ENCODE measurements at places on chromosomes 1 and 21.

- DNase-seq: no peak
Observed at GRCh38 chr1:224781800-224782199, 147.7 kb upstream of the DNAH14 start.

DNA sequence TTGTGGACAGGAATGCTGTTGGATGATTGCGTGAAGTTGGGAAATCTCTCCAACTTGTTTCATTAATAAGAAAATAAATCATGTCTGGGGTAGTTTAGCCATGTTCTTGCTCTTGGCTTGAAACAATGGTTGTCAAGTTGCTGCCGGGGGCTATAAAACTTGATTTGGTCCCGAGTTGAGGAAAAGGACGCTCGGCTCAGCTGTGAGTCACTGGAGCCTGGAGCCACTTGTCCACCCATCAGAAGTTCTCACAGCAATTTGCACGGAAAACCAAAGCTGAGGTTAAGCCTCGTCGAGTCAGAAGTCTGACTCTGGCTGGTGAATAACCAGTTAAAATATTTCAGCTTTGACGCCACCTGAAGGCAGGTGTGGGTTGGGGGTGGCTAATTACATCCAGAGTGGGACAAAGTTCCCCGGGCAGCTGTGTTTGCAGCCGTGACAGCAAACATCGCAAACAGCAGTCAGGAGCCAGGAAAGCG is 19.7 kb upstream of the RIPK4 start:
- peak; percentile 64 for DNase-seq

- no peak for DNase-seq
Observed at GRCh38 chr1:94539496-94539895, 2.1 kb downstream of the F3 start.

DNA sequence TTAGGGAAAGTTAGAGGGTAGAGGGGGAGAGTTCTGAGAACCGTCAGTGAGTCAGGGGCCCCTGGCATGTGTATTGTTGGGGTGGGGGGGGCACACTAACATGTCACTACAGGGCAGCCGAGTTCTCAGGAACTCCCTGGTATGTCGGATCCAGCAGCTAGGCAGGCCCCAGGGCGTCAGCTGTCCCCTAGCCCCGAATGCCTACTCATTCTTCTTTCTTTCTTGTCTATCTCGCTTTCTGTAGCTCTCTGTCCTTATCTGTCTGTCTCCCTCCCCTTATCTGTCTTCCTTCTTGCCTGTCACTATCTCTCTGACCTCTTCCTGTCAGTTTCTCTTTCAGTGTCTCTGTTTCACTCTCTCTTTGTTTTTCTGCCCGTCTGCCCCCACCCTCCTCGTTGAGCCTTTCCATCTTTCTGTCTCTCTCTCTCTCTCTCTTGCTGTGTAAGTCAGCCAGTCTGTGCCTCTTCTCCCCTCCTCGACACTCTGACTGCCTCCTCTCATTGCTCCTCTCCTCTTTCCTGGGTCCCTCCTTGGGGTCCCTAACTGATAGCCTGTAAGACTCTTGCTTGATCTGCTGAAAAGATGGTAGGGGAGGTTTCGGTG is 2.4 kb downstream of the NTRK1 start:
- no peak for DNase-seq

DNA sequence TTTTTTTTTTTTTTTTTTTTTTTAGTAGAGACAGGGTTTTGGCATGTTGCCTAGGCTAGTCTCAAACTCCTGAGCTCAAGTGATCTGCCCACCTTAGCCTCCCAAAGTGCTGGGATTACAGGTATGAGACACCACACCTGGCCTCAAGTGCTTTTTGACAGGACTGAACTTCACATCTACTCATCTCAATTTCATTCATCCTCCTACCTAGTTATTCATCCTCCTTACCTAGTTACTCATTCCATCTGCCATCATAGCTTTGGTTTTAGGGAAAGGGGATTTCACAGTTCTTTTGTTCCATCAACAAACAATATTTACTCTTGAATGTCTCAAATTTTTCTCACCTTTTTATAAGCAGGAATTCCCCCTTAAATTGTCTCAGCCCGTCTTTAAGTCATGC is 38.6 kb upstream of the RALGPS2 start:
- no peak for DNase-seq

- DNase-seq: no peak
Observed at GRCh38 chr1:180382326-180383115, 119.9 kb downstream of the ACBD6 start.

- DNase-seq: no peak
Observed at GRCh38 chr1:185421485-185422107, 104.6 kb upstream of the IVNS1ABP start.

DNA sequence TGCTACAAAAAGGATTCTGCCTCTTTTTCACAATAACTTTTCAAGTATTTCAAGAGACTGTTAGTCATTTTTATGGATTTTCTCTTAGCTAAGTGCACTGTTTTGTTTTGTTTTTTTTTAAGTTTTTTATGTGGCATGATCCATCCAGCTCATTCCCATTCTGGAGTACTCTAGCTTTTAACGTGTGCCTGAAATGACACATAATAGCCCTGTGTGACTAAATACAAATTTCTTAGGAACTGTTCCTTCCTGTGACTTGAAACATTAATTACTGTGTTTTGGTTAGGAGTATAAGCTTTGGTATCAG is 143.9 kb downstream of the HS2ST1 start:
- no peak for DNase-seq

- DNase-seq: no peak
Observed at GRCh38 chr1:114609826-114610225, 28.4 kb upstream of the BCAS2 start.

DNA sequence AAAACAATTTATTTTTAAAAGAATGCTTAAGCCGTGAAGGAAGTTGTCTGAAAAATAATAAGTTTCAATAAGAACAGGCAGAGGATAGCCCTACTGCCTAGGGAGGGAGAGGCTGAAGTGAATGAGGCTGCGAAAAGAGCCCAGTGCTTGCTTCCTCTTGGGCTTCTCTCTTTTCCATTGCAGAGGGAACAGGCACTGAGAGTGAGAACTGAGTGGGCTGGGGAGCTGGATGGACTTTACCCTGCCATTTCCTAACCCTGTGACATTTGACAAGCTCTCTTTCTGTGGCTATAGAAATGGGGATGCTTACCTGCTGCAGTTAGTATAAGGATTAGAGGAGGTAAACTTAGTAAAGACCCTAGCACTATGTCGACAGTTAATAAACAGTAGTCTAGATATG is 30.0 kb downstream of the TENT5C start:
- DNase-seq: no peak

DNA sequence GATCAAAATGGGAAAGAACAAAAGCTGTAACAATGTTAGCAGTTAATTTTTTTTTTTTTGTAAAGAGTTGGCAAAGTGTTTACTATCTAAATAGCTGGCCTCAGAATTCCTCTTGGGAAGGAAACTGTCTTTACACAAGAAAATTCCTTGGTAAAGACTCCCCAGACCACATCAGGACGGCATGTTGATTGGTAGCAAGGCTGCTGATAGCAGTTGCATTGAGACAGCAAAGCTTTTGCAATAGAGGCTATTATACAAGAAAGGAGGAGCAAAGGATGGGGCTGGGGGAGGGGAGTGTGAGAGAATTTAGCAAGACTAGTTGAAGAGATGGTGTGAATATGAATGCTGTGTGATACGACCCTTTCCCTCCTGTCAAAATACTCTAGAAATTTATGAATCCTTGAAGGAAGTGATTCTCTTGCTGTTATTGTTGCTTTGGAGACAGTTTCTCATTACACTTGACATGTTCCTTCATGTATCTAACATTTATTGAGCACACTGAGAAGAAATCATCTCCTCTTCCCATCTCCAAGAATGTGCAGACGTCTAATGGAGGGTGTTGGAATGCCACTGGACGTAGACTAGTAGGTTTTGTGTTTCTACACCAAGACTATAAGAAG is 355.6 kb downstream of the SIPA1L2 start:
- DNase-seq: no peak

Measured in lower leg skin (tissue), 4 donors.